ENCODE measurements at places on chromosomes 4 and X.

DNA sequence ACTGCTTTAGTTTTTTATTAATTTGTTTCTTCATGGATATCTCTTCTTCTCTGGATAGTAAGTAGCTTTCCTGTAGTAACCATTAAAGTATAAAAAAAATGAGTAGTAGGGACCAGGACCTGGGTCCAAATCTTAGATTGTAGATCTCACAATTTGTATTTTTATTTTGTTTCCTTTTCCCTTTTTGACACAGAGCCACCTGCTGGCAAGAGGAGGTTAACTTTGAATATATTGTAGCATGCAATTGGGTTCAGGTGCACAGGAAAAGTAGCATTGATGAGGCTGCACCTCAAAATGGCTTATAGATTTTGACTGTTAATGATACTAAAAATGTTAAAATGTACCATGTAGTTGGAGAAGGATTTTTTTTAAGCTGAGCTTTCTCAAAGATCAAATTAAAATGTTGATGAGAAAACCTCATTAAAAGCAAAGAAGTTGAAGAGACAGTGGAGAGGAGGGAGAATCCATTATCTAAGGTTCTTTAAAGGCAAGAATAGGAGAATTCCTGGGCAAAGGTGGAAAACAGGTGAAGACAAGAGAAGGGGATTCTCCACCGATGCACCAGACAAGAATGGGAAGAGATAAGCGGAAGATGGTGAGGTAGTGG, 48.3 kb upstream of the HPGDS start:
- DNase-seq = peak; percentile 44

DNA sequence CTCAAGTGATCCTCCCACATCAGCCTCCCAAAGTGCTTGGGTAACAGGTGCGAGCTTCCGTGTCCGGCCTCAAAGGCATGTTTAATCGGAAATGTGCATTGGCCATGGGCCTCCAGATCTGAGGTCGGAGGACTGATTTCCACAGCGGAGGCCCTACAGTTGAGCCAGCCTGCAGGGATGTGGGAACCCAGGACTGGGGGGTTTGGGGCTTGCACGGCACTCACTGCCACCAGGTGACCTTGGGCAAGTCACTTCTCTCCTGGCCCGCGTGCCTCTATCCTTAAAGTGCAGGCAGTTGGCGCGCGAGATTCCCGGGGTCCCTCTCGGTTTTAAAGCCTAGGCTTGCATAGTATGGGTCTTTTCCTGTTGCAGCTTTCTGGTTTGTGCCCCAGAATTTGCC, 18.3 kb upstream of the WFS1 start:
- DNase-seq = no peak

DNA sequence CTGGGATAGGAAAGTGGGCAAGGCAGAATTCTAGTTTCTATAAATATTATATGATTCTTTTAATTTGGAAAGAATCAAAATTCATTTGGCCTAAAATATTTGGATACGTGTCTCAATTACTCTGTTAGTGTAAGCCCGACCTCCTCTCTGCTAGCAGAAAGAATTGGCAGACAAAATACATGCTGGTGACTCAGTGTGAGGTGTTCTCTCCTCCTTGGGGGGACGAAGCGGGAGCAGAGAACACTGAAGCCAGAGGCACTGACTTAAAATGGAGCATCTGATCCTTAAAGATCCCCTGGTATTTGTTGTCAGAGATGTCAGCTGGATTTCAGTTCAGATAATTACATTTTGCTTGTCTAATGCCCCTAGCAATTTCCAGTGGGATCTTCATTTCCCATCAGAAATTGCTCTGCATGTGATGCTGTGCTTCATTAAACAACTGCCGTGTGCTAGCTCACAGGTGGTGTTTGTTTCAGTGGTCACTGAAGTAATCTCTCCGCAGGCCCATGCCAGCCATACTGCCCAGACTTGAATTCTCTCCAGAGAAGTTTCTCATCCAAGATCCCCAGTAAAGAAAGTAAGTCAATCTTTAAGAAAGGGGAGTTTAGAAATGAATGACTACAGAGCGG, 188.7 kb upstream of the TLL1 start:
- no peak for DNase-seq

DNA sequence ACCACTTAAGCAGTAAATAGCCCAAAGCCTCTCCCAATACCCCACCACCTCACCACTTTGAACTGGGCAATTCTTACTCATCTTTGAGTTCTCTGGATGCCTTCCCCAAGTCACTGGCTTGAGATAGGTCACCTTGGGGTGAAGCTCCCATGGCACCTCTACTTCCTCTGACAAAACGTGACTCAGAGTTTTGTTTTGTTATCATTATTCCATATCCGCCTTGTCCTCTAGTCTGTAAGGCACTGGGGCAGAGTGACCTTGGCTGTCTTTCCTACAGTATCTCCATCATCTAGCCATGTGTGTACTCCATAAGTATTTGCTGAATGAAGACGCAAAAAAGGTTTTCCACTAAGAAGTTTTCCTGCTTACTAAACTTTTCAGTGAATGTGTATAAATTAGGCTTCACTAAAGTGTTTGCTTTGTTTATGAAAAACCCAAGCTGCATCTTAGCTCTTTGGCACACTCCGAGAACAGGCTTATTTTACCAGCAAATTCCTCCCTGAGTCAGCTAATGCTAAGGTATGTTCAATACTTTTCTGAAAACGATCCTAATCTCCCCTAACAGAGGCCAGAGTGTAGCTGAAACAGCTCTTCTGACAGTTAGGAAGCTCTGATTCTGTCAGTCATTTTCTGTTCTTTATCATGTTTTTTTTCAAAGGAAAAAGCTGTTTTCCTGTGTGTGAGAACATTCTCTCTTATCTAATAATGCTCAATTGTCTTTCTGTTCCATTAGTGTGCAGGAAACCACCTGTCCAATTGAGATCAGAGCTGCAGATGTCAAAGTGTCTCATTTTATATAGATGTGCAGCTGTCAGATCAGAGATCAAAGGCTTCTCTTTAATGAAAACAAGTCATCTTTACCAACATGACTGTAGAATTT, 30.2 kb upstream of the TSPAN5 start:
- no peak for DNase-seq

GRCh38 chr4:20829617-20830357, 129.5 kb downstream of the PACRGL start:
- no peak for DNase-seq

GRCh38 chrX:11346121-11346682, 53.0 kb downstream of the AMELX start:
- no peak for DNase-seq

DNA sequence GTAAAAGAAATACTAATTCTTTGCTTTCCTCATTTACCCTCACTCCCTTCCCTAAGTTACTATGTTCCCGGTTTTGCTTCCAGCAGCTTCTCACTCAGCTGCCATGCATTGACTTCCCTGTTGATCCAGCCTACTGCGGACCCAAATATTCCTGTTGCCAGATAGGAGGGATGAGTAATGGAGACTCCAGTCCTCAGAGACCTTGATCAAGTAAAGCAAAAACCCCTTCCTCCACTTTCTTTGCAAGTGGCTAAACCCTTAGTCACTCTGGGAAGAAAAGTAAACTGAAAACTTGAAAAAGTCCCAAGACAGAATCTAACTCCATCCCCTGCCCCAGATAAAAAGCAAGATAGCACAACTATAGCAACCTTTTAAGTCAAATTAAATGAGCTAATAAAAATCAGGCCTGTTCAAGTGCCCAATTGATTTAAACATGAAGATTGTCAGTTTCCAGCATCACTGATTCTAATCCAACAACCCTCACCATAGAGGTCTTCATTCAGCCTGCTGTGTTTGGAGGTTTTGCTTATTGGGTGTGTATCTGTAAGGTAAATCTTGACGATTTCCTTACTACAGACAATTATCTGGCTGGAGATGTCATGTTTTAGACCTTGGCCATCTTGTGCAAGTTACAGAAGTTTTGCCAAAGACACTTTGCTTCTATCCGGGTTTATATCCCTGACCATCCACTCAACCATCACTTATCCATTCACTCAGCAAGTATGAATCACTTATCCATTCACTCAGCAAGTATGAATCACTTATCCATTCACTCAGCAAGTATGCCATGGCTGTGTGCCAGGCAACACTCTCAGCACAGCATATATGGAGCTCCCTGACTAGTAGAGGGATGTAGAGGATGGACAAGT, 17.6 kb downstream of the FGFBP1 start:
- DNase-seq = no peak

DNA sequence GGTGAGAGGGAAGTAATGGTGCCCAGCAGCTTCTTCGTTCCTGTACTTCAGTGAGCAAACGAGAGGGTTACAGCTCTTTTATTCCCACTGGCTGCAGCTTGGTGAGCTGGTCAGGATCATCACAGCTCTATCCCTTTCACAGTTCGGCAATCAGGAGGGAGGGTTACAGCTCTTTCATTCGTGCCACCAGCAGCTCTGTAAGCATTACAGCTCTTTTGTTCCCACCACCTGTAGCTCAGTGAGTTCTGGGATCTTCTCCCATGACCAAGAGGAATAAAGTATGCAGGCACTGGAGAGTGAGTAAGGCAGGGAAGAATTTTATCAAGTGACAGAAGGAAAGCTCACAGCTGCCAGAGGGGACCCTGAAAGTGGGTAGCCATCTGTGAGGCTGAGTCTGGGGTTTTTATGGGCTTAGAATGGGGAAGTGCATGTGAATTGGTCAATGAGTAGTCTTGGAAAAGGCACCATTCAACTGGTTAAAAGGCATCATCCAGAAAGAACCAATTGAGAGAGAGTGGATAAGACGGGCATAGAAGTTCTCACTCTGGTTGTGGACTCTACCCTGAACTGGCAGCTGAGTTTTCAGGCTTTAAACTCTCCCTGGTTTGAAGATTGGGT, 123.7 kb downstream of the COX18 start:
- DNase-seq = no peak

DNA sequence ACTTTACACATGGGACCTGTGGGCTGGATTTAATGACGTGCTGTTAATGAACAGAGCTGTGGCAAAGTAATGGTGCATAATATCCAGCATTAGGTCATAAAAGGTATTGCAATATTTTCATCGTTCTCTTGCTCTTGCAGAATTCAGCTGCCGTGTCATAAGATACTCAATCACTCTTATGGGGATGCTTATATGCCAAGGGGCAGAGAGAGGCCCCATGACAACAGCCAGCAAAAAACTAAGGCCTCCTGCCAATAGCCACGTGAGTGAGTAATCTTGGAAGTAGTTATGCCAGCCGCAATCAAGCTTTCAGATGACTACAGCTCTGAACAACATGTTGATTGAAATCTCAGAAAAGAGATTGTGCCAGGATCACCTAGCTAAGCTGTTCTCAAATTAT, 616.9 kb downstream of the FSTL5 start:
- DNase-seq = no peak

DNA sequence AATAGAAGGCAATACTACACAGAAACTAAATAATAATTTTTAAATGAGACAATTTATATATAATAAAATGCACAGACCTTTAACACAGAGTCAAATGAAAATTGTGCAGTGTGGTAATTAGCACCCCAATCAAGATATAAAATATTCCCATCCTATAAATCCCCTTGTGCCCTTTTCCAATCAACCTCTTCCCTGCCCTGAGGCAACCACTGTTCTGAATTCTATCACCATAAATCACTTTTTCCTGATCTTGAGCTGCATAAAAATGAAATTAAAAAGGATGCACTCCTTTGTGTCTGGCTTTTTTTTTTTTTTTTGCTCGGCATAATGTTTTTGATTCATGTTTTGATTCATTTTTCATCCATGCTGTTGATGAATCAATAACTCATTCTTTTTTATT, 107.0 kb downstream of the ATP8A1 start:
- no peak for DNase-seq

GRCh38 chr4:38442073-38442788, 221.8 kb upstream of the KLF3 start:
- DNase-seq = no peak

DNA sequence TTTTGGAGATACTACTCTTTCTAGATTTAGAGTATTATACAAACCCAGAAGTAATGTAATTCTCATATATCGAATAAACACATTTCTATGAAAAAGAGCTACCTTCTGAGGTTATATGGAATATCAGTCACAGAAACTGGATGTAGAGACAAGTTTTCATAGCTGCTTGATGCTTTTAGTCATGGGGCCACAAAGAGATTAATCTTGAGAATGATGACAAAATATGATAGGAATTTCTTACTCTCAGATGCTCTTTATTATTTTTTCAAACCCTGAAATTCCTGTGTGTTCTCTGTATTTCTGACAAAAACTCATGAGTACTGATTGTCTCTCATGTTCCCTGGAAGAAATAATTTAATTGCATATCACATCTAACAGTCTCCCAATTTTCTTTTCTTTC, 662.5 kb downstream of the RAPGEF2 start:
- DNase-seq = no peak

DNA sequence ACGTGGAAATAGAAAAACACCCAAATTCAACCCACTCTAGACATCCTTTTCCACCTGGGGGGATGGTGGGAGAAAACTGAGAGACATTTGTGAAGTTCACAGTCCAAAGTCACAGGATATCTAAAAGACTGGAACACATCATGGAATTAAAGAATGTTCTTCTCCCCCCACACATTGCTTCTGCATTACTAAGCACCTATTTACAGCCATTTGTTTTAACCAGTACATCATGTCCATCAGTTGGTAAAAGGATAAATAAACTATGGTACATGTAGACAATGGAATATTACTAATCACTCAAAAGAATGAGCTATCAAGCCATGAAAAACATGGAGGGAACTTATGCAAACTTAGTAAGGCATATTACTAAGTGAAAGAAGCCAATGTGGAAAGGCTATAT, 185.5 kb upstream of the ANXA10 start:
- DNase-seq = no peak

DNA sequence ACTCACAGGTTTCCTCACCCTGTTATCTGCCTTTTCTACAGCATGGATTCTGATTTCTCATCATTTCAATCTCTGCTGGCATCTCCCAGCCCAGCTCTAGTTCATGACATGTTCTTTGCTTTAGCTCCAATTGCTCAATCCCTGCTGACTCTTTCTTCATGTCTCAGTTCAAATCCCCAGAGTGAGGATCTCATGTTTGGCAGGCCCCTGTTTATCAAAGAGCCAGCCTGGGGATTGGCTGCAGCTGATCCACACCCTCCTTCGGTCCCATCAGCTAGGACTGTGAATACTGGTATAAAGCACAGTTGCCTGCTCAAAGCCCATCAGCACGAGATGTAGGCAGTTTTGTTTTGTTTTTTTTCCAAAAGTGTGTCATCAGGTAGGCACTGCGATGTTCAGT, 14.4 kb upstream of the CC2D2A start:
- DNase-seq = no peak

DNA sequence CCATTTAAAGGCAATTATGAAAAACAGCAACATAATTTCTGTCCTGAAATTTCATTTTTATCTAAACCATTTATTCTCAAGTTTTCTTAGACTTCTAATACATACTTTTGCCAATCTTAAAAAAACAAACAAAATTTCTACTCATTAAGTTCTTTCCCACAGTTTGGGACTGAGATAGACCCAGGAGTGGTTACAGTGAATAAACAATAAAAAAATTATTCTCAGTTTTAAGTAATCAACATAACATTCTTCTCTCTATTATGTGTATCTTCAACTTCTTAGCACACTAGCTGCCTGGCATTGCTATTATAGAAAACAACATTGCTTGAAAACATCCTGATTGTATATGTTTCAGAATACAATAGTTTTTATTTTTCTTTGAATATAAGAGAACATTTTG, 532.8 kb downstream of the IL15 start:
- DNase-seq = no peak
